ENCODE measurements at places on chromosomes 6 and 20.

- DNase-seq, result no peak
Measured at GRCh38 chr6:36975231-36976006, 10.6 kb downstream of the MTCH1 start.

- DNase-seq, result no peak
Measured at GRCh38 chr6:161543684-161544309, 269.9 kb upstream of the AGPAT4 start.

- no peak for DNase-seq
Measured at GRCh38 chr6:24759718-24760117, 15.0 kb upstream of the GMNN start.

- no peak for DNase-seq
Measured at GRCh38 chr20:39825950-39826349, 863.1 kb downstream of the MAFB start.

GRCh38 chr6:112639391-112639831 is 292.3 kb downstream of the RFPL4B start:
- DNase-seq, result no peak

- DNase-seq, result no peak
Measured at GRCh38 chr6:37489697-37490336, 9.9 kb downstream of the CCDC167 start.

- DNase-seq, result no peak
Measured at GRCh38 chr20:37711001-37711400, 17.2 kb downstream of the CTNNBL1 start.

- DNase-seq, result no peak
Measured at GRCh38 chr6:11214084-11214833, 18.2 kb downstream of the NEDD9 start.

Measured in NCI-H460 (cell line).